ENCODE measurements at places on chromosomes 11 and 22. TPM values are rescaled to one million over a fixed set of nuclear protein-coding genes. Genes with fewer than 3 reads are reported as not detected.

TOB2 gene
- 74.5 TPM for total RNA-seq

OSBP2 gene
- 12.2 TPM for total RNA-seq

KLHDC7B gene
- total RNA-seq, result 1.3 TPM

OR52I1 gene
- total RNA-seq, result not detected

DNA sequence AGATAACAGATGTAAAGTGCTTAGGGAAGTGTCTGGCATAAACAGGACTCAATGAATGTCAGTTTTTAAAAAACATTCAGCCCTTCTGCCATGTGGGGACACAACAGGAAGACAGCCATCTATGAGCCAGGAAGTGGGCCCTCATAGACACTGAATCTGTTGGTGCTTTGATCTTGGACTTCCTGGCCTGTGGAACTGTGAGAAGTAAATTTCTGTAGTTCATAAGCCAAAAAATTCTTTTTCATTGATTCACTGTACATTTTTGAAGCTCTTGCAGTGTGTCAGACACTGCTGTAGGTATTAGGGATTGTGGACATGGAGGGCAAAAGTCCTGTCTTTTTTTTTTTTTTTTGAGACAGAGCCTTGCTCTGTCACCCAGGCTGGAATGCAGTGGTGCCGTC lies 188.6 kb downstream of the HIPK3 start:
- no peak for DNase-seq

GRCh38 chr11:65416841-65417701 lies 5.5 kb upstream of the NEAT1 start:
- DNase-seq, result peak; percentile 57

- no peak for DNase-seq
These were observed 164.4 kb upstream of the ZBED5 start for GRCh38 chr11:11022125-11022730.

GRCh38 chr22:46763051-46763705 lies 728 bp downstream of the TBC1D22A start:
- peak; percentile 74 for DNase-seq

DNA sequence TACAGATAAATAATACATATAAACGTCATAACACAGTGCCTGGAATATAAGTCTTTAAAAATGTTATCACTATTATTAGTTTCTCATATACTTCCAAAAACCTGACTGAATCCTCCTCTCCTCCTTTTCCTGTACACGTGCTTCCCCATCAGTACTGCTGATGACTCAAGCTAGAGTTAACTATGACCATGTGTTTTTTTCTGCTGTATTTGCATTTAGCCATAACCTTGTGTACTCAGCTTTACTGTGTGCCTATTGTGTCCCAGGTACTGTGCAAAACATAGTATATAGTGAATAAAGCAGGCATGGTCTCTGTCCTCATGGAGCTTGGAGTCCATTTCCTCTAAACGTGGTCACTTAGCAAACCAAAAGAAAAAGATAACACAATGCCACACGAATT lies 56.5 kb upstream of the ARHGAP32 start:
- no peak for DNase-seq

- DNase-seq, result no peak
These were observed 960 bp downstream of the TSSC4 start for GRCh38 chr11:2401436-2401984.

DNA sequence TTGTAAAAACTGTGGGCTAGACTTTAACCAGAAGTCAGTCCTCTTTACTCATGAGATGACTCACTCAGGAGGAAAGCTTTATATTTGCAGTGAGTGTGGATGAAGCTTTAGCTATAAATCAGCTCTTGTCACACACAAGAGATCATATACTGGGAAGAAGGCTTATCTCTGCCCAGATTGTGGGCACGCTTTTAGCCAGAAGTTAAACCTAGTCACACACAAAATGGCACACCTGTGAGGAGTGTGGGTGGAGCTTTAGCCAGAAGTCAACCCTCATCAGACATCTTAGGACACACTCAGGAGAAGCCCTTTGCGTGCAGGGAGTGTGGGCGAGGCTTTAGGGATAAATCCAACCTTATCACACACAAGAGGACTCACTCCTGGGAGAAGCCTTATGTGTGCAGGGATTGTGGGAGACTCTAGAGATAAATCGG lies 706.9 kb upstream of the LUZP2 start:
- DNase-seq, result no peak

- no peak for DNase-seq
These were observed 6.9 kb upstream of the SORL1 start for GRCh38 chr11:121445071-121445768.
